GM06990 (cell line): ENCODE measurements at places on chromosomes 1 and 21.

DNA sequence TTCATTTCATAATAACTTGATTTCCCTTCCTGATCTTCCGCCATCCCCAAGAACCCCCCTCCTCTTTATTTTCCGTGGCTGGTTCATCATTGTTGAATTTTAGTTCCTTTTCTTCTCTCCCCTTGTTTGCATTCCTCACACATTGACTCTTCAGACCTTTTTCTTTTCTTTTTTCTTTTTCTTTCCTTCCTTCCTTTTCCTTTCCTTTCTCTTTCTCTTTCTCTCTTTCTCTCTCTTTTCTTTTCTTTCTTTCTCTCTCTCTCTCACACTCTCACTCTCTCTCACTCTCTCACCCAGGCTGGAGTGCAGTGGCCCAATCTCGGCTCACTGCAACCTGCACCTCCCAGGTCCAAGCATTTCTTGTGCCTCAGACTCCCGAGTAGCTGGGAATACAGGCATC, 231.3 kb downstream of the FMN2 start:
- DNase-seq: no peak

DNA sequence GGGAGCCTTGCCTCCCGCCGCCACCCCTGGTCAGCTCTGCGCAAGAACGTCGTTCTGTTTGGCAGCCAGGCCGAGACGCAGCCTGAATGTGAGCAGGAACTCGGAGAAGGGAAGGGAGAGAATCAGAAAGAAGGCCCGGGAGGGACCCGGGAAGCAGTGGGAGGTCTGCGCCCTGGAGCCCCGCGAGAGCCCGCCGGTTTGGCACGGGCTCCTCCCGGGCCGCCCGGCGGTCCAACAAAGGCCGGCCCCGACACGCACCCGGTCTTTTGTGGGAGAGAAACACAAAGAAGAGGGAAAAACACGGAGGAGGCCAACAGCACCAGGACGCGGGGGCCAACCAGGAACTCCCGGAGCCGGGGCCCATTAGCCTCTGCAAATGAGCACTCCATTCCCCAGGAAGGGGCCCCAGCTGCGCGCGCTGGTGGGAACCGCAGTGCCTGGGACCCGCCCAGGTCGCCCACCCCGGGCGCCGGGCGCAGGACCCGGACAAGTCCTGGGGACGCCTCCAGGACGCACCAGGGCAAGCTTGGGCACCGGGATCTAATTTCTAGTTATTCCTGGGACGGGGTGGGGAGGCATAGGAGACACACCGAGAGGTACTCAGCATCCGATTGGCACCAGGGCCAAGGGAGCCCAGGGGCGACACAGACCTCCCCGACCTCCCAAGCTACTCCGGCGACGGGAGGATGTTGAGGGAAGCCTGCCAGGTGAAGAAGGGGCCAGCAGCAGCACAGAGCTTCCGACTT, 2.7 kb upstream of the OLIG2 start:
- no peak for DNase-seq

DNA sequence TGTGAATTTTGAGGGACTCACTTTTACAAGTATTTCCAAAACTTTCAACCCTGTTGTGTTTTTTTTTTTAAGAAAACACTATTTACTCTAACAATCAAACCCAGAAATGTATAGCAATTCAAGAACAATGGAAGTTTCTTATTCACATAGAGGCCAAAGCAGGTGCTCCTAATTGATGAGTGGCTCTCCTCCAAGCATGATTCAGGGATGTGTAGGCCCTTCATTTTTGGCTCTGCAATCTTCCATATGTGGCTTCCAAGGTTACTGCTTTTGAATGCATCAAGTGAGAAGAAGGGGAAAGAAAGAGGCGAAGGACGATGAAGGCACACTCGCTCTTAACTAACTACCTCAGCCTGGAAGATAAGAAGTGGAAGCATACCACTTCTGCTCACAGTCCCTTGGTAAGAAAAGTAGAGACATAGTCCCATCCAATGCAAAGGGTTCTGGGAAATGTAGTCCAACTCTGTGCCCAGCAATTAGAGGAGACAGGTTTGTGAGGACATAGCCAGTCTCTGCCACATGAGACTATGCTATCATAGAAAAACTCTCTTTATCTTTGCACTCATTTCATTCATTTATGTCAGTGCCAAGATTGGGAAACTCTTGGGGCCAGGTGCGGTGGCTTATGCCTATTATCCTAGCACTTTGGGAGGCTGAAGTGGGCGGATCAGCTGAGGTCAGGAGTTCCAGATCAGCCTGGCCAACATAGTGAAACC, 46.0 kb downstream of the OPTC start:
- no peak for DNase-seq

DNA sequence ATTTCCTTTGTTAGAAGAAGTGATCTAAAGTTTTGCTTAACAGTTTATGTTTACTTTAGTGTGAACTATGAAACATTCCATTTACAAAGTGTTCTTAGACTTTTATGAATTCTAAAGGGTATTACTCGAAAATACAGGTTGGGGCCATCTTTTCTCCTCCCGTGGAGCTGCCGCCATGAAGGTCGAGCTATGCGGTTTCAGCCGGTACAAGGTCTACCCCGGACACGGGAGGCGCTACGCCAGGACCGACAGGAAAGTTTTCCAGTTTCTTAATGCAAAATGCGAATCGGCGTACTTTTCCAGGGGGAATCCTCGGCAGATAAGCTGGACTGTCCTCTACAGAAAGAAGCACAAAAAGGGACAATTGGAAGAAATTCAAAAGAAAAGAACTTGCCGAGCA, 39.8 kb downstream of the DENND1B start:
- no peak for DNase-seq

DNA sequence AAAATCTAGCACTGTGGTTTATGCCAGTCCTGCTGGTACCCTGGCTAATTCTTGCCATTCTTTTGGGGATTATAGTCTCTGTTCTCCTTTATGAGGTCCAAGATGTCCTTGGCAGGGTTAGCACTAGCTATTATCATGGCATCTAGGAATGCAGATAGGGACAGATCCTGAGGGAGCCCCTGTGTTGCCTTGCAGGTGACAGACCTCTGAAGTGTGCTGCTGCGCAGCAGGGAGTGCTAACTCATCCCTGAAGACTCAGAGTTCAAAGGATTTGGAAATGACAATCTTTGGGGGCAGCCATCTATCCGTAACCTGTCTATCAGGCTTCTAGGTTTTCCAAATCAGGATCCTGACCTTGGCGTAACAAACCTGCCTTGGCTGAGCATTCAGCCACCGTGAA, 16.3 kb downstream of the ZFYVE9 start:
- DNase-seq: no peak

GRCh38 chr1:20280906-20281305, 9.8 kb upstream of the VWA5B1 start:
- no peak for DNase-seq

DNA sequence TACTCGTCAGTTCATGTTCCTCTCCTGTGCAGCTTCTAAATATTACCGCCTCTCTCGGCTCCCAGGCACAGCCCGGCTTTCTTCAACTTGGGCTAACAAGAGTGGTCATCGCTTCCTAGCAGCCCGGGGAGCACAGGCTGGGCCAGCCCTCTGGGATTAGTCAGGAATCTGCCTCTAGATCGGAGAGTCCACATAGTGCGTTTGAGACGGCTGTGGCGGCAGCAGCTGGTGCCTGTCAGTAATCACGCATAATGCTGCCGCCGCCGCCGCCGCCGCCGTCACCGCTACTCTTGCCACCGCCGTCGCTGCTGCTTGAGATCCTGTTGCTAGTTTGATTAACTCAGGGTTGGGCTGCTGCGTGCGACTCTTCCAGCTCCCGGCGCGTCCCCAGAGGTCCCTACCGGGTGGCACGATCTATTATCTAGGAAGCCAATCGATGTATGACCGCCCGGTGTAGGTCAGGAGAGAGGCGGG, at the start of gene RXRG:
Gene RXRG (minus strand): TSS at position 230 of the 474 bp plus-strand sequence. CDS start 233 bp downstream, outside the sequence.
- no peak for DNase-seq

- no peak for DNase-seq
These were observed 9.4 kb downstream of the ZC3H12A start for GRCh38 chr1:37483785-37484184.

- DNase-seq: no peak
These were observed 1.4 kb downstream of the WDTC1 start for GRCh38 chr1:27235827-27236226.

DNA sequence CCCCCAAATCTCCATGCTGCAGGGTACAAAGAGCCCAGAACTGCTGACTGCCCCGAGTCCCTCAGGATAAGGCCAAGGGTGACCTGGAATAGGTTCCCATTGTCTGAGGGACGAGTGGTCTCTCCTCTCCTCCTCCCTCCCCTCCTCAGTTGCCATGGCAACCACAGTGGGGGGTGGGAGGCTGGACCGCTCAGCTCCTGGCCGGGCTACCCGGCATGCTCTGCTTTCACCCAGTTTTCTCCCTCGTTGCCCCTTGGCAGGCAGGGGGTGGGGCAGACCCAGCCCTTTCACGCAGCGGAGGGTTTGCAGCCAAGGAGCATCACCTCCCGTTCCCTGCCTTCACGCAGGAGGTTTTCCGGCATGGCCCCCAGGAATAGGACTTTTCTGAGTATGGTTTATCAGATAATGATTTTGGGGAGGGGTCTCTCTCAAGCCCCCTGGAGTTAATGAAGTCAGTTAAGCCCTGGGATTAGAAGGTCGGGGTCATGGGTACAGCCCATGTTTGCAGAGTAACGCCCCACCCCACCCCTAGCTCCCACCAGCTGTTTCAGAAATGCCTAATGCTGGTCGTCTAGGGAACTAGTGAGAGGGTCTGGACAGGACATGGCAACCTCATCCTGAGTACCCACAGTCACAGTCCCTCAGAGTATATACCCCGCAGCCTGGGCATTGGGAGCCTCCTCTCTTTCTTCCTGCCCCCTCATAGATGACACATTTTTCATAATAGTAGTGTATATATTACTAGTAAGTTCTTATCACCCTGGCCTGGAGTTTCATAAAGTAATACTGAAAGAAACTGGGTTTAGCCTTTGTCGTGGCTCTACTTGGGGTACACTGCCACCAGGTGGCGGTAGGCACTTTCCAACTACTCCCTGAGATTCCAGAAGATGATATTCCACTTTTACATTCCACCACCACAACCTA, 20.7 kb downstream of the C1QB start:
- no peak for DNase-seq

GRCh38 chr1:98184856-98185255, 264.0 kb upstream of the DPYD start:
- DNase-seq: no peak

DNA sequence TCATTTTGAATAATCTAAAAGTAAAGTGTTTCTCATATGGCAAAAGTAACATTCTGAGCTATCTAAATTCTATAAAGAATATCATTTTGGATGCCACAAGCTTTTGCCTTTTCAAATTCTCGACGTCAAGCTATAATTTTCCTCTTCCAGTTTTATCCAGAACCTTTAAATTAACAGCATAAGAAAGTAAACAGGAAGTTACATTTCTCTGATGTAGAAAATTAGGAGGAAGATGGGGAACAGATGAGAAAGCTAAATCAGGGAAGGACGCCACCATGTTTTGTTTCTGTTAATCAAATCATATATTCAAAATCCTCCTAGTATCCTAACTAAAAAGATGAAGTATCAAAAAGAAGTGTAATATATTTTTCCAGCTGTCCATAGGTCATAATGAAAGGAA, 8.8 kb upstream of the CAMSAP2 start:
- DNase-seq: no peak

DNA sequence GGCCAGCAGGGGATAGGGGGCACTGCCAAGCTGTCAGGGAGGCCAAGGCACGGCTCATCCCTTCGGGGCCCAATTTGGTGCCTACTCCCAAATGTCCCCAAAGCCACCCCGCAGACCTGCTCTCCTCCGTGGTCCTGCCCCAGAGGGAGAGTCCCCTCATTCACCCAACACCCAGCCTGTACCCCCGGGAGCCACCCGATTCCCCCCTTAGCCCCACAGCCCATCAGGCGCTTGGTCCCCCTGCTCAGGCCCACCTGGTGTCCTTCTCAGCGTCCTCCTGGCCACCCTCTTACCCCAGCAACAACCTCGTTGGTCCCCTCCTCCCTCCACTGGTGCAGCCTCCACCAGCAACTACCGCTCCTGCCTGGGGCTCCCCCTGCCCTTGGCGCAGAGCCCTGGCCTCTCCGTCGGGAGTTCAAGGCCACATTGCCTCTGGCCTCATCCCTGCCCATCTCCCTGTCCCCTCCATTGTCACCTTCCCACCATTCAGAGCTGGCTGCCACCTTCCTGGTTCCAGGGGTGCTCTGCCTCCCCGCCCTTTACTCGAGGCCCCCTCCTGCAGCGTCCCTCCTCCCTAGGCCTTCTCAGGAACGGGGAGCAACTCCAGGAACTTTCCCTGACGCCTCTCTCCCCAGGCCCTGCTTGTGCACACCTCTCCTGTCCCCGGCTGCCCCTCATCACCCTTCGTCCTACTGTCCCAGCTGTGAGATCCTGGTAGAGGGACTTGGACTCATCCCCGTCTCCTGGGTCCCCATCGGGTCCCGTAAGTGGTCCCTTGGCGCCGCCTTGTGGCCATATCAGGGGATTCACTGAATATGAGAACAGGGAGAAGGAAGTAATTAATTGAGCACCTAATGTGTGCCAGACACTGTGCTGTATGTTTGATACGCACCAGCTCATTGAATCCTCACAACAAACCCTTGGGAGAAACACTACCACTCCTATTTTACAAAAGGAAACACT, 73.9 kb downstream of the RAP1GAP start:
- no peak for DNase-seq

GRCh38 chr21:28770867-28771661, 221.6 kb downstream of the LTN1 start:
- no peak for DNase-seq
